ENCODE measurements at places on chromosomes 6 and 20.
A peak's percentile ranks its signal among the peaks of the same experiment; 100 is the strongest.

- no peak for DNase-seq
Observed at GRCh38 chr6:100078509-100078908, 84.5 kb upstream of the MCHR2 start.

DNA sequence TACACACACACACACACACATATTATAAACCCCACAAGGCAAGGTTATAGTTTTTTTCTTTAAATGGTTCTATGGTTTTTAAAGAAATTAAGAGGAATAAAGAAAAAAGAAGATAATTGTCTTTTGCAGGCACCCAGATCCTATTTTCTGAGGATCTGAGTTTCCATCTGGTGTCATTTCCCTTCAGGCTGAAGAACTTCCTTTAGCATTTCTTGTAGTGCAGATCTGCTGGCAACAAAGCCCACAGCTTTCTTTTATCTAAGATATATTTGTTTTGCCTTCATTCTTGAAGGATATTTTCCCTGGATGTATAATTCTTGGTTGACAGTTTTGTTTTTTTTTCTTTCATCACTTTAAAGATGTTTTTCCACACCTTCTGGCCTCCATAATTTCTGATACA lies 57.6 kb upstream of the PMEPA1 start:
- DNase-seq, result no peak

- DNase-seq, result peak; percentile 21
Observed at GRCh38 chr6:145323646-145324045, 411.7 kb downstream of the EPM2A start.

DNA sequence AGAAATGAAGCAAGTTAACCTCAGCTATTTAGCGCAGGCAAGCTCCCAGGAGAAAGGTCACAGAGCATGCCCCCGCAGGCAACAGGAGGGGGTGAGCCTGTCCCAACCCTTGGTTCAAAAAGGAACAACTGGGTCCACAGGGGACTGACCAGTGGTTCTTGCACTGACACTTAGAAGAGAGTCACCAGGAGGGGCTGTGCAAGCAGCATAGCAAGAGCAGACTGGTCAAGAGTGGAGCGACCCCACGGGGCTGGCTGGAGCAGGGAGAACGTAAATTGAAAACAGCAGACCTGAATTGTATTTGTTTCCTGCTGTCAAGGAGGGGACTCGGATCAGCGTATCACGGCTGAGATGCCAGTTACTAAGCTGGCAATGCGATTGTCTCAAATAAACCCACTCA lies 32.8 kb downstream of the GABRR1 start:
- DNase-seq, result no peak

DNA sequence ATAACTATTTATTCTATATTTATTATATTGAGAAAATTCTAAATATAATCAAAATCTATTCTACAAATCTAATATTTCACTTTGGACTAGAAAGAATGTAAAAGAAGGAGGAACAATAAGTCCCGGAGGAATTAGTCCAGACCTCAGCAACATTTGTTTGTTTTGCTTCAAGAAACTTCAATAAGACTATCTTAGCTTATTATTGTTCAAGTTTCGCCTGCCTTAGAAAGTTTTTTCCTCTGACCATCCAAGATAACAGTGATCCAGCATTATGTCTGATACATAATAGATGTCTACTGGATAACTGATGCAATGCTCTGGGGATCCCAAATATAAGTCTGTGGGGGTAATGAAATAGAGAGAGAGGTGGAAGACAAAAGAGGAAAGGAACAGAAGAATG lies 28.7 kb upstream of the NT5E start:
- no peak for DNase-seq

GRCh38 chr20:17161673-17162481 lies 65.0 kb upstream of the PCSK2 start:
- DNase-seq, result peak; percentile 2

- DNase-seq, result peak; percentile 28
Observed at GRCh38 chr6:49462599-49462926, 490 bp downstream of the MMUT start.
